ENCODE measurements at places on chromosomes 11 and 22.

GRCh38 chr22:23233752-23234408 is 53.6 kb downstream of the BCR start:
- no peak for DNase-seq

- no peak for DNase-seq
These were observed 26.2 kb upstream of the CLDN5 start for GRCh38 chr22:19550382-19550781.

- DNase-seq: no peak
These were observed 45.7 kb upstream of the CD5 start for GRCh38 chr11:61056571-61056970.

DNA sequence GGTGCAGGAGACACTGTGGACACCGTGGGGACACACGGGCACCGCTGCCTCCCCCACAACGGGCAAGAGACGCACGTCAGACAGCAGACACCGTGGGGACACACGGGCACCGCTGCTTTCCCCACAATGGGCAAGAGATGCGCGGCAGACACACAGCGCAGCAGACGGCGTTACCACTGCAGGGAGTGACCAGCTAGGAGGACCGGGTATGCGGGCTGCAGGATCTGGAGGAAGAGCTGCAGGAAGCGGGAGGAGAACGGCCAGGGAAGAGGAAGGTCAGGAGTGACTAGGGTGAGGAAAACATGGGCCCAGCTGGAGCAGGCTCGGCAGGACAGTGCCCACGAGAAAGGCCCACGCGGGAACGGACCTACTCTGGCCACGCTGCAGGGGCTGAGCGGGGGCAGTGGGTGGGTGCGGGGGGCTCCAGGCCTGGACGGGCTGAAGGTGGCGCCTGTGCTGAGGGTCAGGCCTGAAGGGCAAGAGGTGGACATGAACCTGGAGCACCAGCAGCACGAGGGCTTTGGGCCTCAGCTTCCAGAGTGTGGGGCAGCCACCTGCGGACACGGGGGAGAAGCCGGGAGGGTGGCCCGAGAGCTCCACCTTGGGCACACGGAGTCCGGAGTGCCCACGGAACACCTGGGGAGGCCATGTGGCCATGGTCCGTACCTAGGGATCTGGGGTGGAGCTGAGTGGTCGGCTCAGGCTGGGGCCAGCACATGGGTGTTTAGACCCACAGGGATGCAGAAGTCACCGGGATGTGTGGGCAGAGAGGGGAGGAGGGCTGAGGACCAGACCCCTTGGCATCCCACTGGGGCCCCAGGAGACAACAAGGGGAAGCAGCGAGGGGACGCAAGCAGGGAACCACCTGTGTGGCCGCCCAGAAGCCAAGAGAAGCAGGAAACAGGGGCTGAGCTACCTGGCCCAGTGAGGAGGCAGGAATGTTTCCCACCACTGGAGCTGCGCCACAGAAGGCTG is 16.5 kb downstream of the TOLLIP start:
- no peak for DNase-seq

GRCh38 chr11:117927926-117928325 is 1.3 kb downstream of the TMPRSS13 start:
- DNase-seq: no peak

- DNase-seq: no peak
These were observed 27.5 kb downstream of the MACROD1 start for GRCh38 chr11:64138398-64138797.

DNA sequence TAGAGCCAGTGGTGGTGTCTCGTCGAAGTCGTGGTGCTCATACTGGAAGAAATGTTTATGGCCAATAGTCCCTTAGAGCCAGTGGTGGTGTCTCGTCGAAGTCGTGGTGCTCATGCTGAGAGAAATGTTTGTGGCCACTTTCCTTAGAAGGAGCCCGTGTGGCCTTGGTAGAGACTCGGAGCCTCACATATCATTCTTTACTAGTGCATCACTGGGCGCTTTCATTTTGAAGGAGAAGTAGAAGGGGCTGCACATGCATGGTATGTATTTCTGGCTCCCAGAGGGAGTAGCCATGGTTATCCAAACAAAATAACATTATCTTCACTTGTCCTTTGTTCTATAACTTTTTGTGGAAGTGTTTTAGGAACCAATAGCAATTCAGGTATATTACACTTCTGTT is 69.5 kb downstream of the JAM3 start:
- no peak for DNase-seq

GRCh38 chr22:27105142-27106025 is 448.0 kb downstream of the MIAT start:
- no peak for DNase-seq

GRCh38 chr11:96384156-96384555 is 5.6 kb downstream of the CCDC82 start:
- DNase-seq: no peak

Measured in stimulated activated CD8-positive, alpha-beta memory T cell treated with anti-CD3 and anti-CD28 coated beads, Interleukin-7, amount 100 ng/mL, for 1 hour (primary cell).